ENCODE measurements at places on chromosomes 2 and 18. TPM values are rescaled to one million over a fixed set of nuclear protein-coding genes. Genes with fewer than 3 reads are reported as not detected.

Gene PROC
- total RNA-seq, result 5.6 TPM

Gene KIAA1328
- total RNA-seq, result 1.4 TPM

Gene MDH1B
- 1.9 TPM for total RNA-seq

Gene LAMA3
- total RNA-seq, result 55.8 TPM
